ENCODE measurements at places on chromosomes 3 and 15. TPM values are rescaled to one million over a fixed set of nuclear protein-coding genes. Genes with fewer than 3 reads are reported as not detected.

DNA sequence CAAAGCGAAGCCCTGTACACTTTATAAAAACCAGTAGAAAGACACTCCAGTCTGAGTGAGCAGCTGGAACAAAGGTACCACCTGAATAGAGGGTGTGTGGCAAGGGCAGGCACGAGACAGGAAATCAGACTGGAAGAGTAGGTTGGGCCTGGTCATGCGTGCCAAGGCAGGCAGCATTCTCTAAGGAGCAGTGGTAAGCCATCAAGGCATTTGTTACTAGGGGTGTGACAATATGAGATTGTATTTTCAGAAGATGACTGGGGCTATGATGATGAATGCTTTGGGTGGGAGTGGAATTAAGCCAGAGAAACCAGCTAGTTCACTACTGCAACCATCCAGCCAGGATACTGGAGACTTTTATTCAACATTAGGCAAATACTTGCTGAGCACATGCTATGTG is 5.0 kb downstream of the JMJD7 start:
- no peak for DNase-seq

Gene ZDHHC19
- not detected for total RNA-seq

GRCh38 chr15:57432141-57432741 is 55.9 kb downstream of the CGNL1 start:
- no peak for DNase-seq

DNA sequence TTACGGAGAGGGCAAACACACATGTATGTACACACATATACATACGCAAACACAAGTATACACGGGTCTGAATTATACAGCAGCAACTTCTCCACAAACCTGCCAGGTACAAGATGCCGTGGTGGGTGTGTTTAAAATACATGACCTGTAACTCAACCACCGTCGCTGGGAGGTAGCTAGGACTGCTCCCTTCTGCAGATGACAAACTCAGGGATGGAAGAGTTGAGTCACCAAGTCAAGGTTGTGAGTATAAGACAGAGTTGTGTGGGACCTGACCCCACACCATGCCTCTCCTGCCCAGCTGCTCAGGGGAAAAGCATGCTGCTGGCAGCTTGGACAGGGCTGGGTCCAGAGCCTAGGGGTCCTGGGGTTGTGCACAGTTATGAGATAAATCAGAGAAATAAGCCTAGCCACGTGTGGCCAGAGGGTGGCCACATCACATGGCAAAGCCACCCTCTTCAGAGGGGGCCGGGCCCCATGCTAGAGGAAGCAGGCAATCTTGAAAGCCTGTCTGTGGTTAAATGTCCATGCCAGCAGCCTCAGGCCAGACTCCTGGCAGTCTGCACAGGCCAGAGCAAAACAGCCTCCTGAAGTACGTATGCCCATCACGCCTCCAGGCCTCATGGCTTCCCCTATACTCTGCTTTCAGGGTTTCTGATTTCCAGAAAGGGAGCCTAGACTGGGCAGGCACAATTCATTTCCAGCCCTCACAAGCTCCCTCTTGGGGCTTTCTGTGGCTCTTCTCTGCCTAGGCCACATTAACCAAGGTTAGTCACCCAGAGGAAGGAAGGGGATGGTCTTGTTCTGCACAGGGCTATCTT is 107.7 kb upstream of the RPL32 start:
- no peak for DNase-seq

DNA sequence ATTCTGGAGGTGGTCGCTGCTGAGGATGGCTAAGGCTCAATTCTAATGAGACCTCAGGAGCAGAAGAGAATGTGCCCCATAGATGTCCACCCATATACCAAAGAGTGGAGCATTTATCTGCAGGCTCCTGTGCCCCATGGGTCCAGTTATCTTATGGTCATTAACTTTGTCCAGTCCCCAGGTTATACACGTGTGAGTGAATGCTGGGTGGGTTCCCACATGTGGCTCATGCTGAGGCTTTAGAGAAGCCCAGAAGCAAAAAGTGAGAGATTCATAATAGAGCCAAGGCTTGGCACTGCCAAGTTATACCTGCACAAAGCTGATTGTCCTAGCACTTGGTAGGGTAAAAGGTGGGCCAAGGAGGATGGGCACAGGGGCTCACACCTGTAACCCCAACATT is 30.0 kb upstream of the MINAR1 start:
- DNase-seq = no peak

Measured in sciatic nerve (tissue), 2 donors.